ENCODE measurements at places on chromosomes 3 and 15. TPM values are rescaled to one million over a fixed set of nuclear protein-coding genes. Genes with fewer than 3 reads are reported as not detected.
A peak's percentile ranks its signal among the peaks of the same experiment; 100 is the strongest.

The ANO10 gene
- 39.3 TPM for total RNA-seq

The CAND2 gene
- 3.7 TPM for total RNA-seq

The SCN10A gene
- not detected for total RNA-seq

The MKRN2OS gene
- total RNA-seq, result 0.52 TPM

DNA sequence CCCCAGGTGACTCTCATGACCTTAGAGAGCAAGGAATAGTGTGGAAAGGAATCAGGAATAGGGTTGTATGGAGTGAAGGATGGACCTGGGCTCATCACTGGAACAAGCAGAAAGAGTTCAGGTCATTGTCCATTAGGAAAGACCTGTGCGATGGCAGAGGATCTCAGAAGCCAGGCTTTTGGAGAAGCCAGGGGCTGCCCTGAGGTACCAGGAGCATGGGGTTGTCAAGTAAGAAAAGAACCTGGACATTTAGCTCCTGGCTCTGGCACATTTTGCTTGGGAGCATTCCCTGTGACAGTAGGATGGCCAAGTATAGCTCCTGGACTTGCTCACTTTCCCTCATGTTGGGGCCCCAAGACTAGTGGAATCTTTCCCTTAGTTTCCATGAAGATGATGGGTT is 52.9 kb upstream of the MANF start:
- DNase-seq, result no peak

GRCh38 chr15:75076277-75076676 is 52.9 kb downstream of the PPCDC start:
- DNase-seq, result no peak

- DNase-seq, result no peak
Observed at GRCh38 chr3:194930377-194931204, 244.9 kb downstream of the FAM43A start.

DNA sequence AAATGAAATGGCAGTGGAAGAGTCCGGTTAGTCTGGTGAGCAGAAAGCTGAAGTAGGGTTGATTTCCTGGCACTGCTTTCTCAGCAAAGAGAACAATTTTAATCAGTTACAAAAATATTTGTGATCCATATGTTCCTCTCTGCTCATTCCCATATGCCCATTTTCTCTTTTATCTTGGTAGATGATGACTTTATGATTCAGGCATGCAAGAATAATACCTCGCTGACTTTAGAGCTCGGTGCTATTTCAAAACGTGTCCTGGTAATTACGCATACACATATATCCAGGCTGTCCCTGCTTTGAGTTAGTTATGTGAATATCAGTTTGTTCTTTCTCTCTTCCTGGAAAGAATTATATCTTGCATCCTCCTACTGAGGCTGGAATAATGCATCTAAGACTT is 38.5 kb downstream of the ARPP21 start:
- DNase-seq, result no peak

- DNase-seq, result peak; percentile 51
Observed at GRCh38 chr15:51380999-51381806, 39.7 kb downstream of the GLDN start.

DNA sequence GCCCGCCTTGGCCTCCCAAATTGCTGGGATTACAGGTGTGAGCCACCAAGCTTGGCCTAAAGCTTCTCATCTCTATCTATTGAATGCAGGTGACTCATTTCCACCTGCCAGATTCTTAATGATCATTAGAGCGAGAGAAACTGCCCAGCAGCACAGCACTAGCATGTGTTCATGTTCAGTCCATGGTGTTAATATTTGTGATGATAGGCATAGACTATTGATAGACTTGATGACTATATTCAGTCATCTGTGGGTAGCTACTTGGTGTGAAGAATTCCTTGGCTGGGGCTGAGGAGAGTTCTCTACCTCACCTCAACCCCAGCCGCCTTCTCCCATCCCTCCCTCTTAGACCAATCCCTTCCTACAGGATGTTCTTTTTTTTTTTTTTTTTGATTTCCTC is 60.0 kb downstream of the ST6GAL1 start:
- no peak for DNase-seq

DNA sequence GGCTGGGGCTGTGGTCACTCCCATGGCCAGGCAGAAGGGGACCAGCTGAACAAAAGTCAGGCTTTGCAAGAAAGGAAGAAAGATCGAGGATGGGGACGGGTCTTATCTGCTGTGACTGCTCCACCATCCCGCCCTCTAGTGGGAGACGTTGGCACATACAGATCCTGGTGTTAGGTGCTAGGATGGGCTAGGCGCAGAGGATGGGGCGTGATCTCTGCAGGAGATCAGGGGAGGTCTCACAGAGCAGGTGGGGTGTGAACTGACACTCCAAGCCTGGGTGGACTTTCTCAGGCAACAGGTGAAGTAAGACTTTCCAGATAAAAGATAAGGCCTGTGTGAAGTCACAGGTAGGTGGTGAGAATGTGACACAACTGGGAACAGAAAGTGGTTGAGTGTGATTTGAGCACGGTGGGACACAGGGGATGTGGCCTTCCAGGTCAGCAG is 141.9 kb upstream of the SMAD3 start:
- no peak for DNase-seq

GRCh38 chr3:45199837-45200648 is 26.0 kb downstream of the TMEM158 start:
- DNase-seq, result no peak

GRCh38 chr15:29135702-29136646 is 133.6 kb downstream of the NSMCE3 start:
- DNase-seq, result no peak

DNA sequence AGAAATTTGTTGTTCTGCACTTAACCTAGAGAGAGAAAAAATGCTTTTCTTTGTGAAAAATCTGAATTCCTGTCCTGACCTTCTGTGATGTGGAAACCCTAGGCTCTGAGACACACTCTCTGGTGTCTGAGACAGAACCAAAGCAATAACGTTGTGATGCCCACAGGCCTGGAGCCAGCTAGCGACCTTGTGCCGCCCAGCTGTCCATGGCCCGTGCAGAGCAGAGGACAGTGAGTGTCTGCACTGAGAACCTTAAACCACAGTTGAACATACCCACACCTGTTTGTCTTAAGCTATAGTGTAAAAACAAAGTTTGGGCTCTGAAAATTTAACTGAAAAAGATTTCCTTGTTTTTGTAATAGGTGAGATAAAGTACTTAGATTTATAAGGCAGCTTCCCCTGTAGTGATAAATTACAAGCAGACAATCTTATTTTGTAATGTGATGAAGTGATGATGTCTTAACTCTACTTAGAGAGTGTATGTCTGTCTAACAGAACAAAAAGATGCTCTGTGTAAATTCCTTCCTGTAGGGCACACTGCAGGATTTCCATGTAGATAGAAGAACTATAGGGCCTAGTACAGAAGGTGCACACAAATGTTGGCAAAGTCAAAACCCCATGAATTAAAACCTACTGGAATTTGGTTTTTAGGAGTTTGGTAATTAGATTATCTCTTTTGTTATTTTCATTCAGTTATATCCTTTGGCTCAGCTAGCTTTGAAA is 62.7 kb downstream of the SNRK start:
- DNase-seq, result no peak

DNA sequence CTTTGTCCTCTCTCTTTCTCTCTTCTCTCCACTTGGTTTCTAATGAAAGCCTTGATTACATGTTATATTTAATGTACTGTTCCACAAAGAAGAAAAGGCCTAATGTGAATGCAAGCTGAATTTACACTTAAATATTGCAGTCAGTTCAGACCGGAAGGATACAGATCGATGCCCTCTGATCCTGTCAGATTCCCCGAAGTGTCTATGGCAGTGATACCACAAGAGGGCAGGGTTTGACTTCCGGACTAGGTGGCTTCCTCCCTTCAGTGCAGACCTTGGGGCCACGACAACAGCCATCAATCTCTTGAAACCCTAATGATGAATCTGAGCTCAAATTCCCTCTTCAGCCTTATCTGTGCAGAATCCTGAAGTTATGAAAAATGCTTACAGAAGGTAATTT is 29.5 kb downstream of the AGTR1 start:
- DNase-seq, result no peak

- DNase-seq, result no peak
Observed at GRCh38 chr3:39285332-39285731, 5.5 kb upstream of the CX3CR1 start.

DNA sequence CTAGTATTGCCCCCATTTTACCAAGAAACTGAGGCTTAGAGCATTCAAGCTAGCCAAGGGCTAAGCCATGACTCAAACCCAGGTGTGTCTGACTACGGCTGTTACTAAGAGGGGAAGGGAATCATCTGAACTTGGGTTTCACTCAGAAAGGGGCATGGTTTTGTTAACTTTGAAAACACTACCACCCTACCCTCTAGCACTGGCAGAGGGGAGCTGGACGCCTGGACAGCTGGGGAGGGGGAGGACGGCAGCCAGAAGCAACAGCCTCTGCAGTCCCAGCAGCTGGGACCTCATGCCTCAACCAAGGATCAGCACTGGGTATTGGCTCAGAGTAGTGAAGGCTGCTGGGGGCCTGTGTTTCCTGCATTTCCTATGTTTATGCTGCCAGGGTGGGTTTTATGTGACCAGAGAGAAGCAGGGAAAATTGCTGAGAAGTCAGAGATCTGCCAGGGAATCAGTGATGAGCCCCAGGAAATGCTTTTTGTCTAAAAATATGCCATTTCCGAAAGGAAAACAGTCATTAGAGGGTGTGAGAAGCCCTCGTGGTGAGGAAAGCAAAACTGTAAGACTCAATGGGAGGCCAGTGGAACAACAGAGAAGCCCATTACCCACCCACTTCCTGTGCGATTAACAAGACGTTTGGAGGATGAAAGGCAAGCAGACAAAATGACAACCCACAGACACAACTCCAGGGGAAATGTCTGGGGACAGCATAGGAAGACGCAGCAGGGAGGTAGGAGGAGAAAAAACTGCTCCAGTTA is 41.2 kb downstream of the LIPC start:
- DNase-seq, result no peak

DNA sequence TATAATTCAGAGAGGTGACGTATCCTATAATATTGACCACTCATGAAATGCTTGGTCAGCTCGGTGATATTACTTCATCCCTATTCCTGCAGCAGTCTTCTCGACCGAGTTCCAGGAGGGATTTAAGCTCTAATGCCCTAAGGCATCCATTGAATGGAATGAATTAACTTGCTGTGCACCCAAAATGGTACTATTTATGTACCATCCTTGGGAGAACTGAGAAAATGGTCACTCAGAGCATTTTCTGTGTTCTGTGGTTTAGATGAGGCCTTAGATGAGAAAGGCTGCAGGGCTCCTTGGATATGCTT is 638 bp downstream of the BLOC1S6 start:
- no peak for DNase-seq
